Activated CD4-positive, CD25-positive, alpha-beta regulatory T cell (primary cell): ENCODE measurements at places on chromosomes 7 and 10.

- DNase-seq, result no peak
Measured at GRCh38 chr10:112624546-112625048, 177.6 kb downstream of the VTI1A start.

DNA sequence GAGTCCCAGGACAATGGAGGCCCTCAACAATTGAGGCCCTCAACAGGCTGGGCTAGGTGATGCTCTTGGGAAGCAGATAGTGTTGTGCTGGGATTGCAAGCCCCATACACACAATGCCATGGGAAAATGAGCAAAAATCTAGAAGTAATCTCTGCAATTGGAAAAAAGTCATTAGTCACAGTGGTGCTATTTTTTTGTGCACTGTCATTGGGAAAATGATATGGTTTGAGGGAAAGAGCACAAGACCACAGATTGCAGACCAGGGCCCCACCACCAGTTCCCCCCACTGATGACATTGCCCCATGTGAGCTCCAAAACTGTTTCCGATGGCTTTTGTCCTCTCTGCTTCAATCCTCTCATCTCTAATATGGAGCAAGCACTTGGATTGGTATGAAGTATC lies 1.9 kb downstream of the KCTD7 start:
- no peak for DNase-seq

DNA sequence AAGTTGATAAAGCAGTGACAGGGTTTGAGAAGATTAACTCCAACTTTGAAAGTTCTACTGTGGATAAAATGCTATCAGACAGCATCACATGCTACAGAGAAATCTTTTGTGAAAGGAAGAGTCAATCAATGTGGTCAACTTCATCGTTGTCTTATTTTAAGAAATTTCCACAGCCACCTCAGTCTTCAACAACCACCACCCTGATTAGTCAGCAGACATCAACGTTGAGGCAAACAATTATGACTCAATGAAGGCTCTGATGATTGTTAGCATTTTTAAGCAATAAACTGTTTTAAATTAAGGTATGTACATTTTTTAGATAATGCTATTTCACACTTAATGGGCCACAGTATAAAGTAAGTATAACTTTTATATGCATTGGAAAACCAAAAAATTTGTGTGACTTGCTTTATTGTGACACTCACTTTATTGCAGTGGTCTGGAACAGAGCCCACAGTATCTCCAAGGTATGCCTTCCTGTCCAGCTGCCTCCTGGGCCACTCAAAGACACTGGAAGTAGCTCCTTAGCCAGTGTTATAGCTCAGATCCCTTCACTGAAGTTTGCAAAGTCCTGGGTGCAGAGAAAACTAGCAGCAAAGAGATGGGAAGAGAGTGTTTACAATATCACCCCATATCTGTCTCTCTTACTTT lies 293.1 kb downstream of the ARHGAP12 start:
- no peak for DNase-seq

- no peak for DNase-seq
Measured at GRCh38 chr10:98269435-98269912, 1.5 kb upstream of the LOXL4 start.

DNA sequence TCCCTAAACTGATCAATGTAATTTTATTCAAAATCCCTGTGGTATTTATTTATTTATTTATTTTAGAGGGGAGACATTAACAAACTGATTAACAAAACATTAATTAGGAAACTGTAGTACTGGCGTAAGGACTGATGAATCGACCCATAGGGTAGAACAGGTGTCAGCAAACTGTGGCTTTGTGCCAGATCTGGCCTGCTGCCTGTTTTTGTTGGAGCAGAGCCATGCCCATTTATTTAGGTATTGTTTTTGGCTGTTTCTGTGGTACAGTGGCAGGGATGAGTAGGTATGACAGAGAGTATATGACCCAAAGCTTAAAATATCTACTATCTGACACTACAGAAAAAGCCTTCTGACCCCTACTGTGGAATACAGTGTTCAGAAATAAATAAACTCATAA lies 332.5 kb upstream of the ETV1 start:
- DNase-seq, result no peak

DNA sequence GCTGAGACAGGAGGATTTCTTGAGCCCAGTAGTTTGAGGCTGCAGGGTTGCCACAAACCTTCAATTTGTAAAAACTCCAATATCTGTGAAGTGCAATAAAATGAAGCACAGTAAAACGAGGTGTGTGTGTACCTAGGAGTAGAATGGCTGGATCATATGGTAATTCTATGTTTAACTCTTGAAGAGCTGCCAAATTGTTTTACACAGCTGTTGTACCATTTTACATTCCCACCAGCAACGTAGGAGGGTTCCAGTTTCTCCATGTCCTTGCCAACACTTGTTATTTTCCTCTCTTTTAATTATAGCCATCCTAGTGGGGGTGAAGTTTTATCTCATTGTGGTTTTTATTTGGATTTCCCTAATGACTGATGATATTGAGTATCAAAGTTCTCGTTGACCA lies 16.2 kb downstream of the PLEKHA1 start:
- DNase-seq, result no peak

DNA sequence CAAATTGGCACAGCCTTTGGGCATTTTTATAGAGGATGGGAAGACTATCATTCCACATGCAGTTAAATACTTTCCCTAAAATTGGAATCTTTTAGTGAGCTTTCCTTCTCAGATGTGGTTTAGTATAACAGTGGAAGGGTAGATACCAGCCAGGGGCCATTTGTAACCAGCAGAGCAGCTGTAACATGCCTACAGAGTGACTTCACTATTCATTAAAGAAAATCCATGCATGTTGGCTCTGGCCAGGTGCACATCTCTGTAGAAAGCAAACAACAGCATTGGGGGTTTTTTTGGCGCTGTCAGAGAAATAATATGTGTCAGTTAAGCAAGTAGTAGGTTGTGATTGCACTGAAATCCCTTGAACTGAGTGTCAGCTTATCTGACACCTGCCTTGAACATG lies 115.6 kb downstream of the LHFPL3 start:
- DNase-seq, result no peak

GRCh38 chr7:154183482-154183881 lies 131.3 kb downstream of the DPP6 start:
- no peak for DNase-seq

GRCh38 chr10:100468322-100468721 lies 5.5 kb downstream of the WNT8B start:
- no peak for DNase-seq

DNA sequence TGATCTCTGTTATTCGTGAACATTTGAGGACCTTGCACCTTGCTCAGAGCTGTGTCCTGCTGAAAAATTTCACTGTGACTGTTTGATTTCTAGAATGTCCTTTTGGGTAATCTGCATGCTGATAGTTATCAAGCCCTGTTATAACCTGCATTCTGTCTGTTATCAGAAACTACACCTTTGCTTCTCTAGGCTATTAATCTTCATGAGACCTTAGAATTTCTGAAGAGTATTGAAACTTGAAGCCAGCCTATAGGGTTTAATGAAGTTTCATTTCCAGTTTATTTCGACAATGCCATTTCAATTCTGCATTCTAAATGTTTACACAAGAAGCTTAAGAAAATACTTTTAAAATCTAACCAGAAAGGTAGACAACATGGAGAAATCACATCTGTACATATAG lies 856.2 kb downstream of the SORCS1 start:
- no peak for DNase-seq

DNA sequence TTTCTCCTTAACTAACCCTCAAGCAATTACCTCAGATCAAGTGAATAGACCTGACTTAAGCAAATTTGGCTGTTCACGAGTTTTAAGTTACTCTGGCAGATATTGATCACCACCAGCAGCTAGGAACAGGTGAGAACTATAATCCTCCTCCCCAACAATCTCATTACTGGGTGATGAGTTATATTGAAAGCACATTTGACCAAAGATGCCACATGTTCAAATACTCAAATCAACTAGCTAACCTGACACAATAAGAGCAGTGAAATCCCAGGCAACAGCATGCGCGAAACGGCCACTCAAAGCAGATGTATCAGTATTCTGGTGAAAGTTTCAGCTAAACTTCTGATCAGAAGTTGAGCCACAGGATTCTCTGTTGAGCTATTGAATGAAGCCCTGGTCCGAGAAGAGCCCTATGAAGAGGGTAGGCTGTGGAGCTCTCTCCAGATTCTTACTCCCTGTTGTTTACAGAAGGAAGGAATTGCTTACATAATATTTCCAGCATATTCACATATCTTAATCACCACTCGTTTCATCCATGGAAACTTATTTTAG lies 52.6 kb downstream of the CAV1 start:
- no peak for DNase-seq

DNA sequence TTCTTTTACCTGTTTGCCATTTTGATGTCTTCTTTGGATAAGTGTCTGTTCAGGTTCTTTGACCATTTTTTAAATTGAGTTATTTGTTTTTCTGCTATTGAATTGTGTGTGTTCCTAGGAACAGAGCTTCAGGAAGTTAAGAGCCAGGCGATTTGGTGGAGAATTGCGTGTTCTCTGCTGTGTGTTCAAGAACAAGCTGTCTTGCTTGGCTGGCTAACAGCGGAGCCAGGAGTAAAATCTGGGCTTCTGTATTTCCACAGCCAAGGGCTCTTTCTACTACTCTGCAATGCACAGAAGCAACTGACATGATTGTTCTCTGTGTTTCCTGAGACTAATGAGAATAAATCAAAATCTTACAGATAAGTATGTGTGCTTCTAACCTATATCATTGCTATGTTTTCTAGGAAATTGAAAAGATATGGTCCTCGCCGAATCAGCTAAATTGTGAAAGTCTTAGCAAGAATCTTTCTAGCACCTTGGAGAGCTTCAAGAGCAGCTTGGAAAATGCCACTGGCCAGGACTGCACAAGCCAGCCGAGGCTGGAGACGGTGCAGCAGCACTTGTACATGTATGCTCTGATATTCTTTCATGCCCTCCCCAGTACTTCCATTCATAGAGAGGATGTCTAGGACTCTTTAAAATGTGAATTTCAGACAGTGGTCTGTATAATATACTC lies 124.2 kb downstream of the ABCA13 start:
- DNase-seq, result no peak

DNA sequence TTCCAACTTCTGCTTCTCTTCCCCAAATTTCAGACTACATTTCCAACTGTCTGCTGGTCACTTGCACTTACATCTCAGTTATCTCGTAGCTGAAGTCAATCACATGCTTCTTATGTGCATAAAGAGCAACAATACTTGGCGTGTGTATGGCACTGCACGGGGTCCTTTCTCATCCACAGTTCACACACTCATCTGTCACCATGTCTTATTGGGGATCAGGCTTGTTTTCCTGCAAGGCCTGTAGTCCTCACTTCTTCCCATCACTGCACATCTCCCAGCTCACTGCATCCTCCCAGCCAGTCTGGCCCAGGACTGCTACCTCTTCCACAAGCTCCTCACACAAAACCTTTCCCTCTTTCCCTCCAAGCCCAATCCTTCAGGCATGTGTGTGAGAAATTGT lies 35.3 kb downstream of the NUDCD3 start:
- DNase-seq, result no peak

DNA sequence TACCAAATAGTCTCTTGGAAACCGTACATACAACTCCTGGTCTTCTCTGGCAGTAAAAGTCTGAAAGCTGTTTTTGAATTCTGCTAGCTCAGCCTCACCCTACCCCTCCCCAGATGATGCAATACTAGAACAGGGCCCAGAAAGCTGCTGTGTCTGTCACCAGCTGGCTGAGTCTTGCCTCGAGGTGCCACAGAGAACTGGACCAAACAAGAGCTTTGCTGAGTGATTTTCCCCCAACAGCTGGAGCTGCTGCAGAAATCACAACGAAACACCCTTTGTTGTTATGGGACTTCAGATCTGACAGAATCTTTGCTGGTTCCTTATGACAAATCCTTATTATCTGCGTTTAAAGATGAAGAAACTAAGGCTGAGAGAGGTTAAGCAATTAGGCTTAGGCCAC lies 134.1 kb downstream of the SPAG6 start:
- DNase-seq, result no peak

DNA sequence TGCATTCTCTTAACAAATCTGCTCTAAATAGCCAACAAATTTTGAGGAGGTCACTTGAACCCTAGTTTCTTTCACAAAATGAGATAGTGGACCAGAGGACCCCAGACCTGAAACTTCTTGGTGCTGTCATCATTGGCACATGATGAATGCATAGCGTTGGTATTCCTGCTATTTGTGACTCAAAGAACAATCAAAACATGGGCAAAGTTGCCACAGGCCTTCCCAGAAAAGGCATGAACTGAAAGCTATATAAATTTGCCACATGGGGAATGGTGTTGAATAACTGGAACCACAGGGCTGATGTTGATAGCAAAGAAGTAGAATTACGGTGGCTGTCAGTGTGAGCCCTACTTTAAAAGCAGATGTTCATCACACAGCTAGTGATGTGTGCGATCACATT lies 219.9 kb upstream of the KMT2E start:
- DNase-seq, result no peak

DNA sequence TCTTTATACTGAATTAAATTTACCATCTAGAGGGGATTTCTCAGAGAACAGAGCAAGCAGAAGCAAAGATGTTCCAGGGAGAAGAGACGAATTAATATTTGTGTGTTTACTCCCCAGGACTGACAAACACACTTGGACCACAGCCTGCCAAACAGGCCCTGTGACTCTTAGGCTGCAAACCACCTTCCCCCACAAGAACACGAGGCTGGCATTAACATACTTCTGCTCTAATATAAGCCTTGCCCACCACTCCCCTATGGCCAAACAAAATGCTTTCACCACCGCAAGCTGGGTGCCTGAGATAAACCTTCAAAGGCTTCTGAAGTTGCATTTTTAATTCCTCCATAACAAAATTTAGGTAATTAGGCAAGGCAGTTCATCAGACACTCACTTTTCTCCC lies 88.4 kb downstream of the FGFR2 start:
- DNase-seq, result no peak

- no peak for DNase-seq
Measured at GRCh38 chr7:16739863-16740622, 13.5 kb upstream of the TSPAN13 start.

GRCh38 chr7:2450198-2451107 lies 25.7 kb downstream of the GRIFIN start:
- no peak for DNase-seq

- no peak for DNase-seq
Measured at GRCh38 chr7:44177570-44178131, 11.6 kb downstream of the GCK start.

GRCh38 chr7:137691566-137691965 lies 155.2 kb downstream of the DGKI start:
- DNase-seq, result no peak

DNA sequence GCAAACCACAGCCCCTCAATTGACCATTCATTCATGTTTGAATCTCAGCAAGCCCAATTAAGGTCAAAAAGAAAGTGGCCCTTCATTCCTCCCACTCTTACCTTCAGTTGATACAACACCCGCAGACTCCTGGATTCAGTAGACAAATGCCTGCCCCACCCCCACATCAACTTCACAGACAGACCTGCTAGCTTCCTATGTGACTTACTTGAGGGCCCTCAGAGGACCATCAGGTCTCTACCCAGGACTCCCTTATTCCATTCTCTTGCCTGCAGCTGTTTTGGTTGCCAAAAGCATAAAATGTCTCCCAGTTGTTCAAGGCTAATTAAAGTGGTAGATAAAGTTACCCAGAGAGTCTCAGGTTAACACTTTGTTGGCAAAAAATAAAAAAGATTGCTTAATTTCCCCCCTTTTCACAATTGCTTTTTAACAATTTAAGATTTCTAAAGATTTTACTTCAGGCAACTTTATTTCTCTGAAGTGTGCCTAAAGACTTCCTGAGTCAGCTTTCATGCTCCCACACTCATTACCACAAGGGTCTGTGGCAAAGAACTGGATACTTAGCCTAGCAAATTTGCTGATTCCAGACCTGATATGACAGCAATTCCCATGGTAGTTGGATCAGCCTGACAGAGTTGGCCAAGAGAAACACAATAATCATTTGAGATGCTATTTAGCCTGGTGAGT lies 3.3 kb upstream of the MTERF1 start:
- no peak for DNase-seq
